ENCODE measurements at places on chromosomes 12 and 14.

DNA sequence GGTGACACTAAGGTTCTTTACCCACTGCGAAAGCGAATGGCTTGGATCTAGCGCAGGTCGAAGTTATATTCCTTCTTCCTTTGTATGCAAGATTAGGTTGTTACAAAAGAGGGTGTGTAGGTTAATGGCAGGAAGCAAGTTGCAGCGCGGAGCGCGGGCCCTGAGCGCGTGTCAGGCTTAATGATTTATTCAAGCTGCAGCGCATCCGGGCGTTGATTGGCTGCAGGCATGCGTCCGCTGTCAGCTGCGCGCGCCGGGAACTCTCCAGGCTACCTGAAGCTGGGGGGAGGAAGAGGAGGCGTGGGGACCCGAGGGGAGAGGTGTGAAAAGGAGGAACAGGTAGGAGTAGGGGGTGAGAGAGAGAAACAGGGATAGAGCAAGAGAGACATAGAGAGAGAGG, 7.4 kb downstream of the ASCL1 start:
- DNase-seq, result no peak

- no peak for DNase-seq
Measured at GRCh38 chr12:76183459-76184186, 99.1 kb upstream of the NAP1L1 start.

DNA sequence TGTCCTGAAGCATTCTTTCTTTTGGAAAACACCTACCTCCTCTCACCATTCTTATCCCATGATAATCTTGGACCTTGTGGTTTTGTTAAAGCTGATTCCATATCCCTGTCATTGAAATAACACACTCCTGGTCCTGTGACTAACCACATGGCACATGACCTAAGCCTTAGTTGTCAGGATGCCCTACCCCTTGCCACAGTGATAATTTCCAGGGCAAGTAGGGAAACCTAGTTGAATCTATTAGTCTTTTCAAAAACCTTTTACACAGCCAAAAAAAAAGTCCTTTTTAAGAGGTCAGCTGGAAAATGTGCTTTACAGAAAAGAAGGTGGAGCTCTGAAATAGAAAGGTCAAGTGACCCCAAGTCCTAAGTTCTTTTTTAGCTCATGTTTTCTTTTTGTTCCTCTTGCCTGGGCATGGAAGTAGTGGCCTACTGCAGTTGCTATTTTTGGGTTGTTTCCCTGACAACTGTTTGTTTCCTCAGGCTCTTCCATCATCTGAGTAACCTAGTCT, 608.4 kb downstream of the LRFN5 start:
- DNase-seq, result no peak

DNA sequence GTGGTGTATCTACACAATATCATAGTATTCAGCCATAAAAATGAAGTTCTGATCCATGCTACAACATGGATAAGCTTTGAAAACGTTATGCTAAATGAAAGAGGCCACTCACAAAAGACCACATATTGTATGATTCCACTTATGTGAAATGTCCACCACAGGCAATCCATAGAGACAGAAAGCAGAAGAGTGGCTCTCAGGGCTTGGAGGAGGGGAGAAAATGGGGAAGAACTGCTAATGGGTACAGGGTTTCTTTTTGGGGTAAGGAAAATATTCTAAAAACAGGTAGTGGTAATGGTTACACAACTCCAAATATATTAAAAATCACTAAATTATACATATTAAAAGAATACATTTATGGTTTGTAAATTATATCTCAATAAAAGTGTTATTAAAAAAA, 16.5 kb downstream of the SCNN1A start:
- no peak for DNase-seq

DNA sequence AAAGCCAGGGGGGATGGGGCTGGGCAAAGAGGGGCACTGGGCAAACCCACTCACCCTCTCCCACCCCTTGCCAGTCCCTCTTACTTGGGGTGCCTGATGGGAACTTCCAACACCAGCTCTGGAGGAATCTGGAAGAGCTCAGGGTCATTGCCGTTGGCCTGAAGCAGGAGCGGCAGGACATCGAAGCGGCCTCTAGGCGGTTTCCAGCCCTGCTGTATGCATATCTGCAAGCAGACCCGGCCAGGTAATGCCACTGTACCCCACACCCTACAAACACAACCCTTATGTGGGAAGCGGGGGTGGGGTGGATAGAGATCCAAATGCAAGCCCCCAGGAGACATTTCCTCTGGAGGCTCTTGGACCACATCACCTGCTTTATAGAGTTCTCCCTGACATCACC, 83.6 kb downstream of the NOS1 start:
- no peak for DNase-seq

- DNase-seq, result no peak
Measured at GRCh38 chr12:51866762-51867161, 18.2 kb upstream of the FIGNL2 start.

DNA sequence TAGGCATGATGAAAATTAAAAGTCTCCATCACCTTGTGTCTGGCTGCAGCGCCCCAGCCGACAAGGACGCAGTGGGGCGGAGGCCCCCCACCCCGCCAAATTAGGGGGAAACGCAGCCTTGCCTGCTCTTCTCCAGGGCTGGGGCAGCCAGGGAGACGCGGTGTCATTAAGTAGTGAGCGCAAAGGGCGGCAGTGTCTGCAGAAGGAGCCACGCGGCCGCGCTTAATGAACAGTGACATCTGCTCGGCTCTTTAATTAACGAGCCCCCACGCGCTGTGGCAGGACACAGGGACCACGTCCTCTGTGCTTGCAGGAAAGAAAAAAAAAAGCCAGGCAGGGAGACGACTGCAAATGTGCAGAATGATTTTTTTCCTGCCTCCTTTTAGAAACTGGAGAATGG, 93.4 kb upstream of the NCOR2 start:
- no peak for DNase-seq

- DNase-seq, result no peak
Measured at GRCh38 chr12:124432376-124432775, 135.0 kb downstream of the NCOR2 start.

DNA sequence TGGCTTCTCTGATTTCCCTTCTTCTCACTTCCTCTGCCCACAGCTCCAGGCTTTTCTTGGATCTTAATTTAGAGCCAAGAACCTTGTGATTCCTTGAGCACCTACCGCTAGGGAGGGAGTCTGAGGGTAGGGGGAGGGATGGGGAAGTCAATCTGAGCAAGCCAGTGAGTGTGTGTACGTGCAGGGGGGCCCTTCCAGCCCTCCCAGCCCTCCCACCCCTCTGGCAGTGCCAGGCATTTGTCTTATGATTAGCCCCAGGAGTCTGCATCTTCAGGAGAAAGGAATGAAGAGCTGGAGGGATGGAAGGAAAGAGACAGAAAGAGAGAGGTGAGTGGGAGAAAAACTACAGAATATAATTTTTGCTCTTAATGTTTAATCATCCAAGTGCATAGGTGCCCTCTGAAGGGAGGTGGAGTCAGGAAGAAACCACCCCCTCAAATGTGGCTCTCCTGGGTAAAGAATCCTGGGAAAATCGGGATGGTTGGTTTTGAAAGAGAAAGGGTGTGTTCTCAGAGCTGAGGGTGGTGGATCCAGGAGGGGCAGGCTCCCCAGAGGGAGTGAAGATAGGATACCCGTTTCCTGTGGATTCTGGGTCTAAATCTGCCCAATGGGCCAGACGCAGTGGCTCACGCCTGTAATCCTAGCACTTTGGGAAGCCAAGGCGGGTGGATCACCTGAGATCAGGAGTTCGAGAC, 2.1 kb downstream of the PIANP start:
- no peak for DNase-seq

DNA sequence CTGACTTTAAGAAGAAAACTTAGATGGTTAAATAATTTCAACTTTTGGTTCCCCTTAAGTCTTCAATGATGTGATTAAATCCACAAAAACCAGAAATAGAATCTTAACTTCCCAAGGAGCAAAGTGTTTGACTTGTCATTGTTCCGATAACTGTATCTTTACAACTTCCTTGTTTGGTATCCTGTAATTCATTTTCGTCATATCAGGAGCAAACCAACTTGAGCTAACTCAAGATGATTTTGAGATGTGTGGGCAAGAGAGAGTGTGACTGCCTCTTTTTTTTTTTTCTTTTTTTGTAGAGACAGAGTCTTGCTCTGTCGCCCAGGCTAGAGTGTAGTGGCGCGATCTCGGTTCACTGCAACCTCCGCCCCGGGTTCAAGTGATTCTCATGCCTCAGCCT, 25.3 kb downstream of the DRAM1 start:
- DNase-seq, result no peak

DNA sequence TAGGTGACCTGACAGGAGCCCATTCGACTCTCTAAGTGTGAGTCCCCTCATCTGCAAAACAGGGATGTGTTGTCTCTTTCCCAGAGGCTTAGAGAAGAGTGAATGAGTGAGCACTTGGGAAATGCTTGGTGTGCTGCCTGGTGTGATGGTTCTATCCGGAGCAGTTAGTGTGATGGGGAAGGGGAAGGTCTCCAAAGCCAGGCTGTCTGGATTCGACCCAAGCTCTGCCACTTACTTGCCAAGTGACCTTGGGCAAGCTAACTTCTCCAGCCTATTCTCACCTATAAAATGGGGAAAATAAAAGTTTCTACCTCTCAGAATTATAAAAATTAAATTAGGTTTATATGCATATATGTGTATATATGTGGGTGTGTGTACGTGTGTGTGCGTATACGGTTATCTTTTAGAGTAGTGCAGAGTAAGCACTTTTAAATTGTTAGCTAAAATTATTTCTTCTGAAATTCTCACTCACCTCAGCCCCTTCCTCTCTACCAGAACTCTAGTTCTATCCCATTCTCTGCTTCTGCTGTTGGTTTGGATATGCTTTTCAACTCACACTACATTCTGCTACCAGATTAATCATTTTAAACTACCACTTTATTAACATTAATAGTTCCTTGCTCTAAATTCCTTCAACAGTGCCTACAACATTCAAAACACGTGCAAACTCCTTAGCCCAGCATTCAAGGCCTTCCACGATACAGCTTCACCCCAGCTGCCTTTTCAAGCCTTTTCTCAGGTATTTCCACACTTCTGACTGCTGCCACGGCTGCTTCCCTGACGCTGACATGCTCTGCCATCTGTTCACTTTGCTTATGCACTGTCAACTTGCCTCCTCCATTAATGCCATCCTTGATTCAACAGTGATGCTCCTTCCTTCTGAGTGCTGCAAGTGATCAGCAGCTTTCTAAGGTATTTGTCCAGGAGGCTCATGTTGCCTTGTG, 55.3 kb downstream of the DICER1 start:
- DNase-seq, result no peak

GRCh38 chr12:64180951-64181350, 41.1 kb downstream of the KICS2 start:
- no peak for DNase-seq

- DNase-seq, result no peak
Measured at GRCh38 chr12:131097202-131098177, 143.8 kb downstream of the ADGRD1 start.

DNA sequence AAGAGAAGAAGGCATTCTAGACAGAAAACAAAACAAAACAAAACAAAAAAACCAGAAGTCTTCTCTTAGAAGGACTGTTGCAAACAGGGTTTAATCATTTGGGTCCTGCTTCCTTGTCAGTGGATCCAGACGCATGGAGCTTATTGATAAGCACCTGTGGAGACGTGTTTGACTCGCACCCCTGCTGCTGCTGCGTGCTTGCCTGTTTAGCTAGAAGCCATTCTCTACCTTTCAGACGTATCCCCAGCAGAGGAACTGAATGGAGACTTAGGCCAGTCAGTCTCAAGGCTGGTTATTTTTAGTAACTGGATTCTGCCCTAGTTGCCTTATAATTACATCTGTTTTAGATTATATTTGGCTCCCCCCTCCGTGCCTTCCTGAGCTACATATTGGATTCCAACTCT, 186.1 kb upstream of the EEA1 start:
- no peak for DNase-seq

DNA sequence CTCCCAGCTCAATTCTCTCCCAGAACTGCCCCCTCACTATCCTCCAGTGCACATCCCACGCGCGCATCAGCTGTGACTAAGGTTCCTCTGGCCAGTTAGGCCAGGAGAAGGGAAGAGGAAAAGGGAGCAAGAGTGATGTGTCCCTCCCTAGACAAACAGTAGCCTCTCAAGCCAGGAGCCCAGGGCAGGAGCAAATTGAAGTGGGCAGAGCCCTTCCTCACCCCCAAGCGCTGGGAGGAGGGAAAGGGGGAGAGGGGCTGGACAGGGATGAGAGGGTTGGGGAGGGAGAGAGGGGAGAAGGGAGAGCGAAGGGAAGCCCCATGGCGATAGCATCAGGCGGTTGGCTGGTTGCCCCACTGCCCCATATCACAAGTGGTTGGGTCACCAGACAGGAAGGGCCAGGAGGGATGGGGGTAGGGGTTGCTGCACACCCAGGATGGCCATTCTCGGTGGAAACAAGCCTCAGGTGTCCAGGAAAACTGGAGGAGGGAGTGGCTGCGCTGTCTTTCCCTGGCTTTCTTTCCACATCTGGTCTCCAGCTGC, 1.1 kb downstream of the CD63 start:
- no peak for DNase-seq
